ENCODE measurements at places on chromosomes 3 and 15.

DNA sequence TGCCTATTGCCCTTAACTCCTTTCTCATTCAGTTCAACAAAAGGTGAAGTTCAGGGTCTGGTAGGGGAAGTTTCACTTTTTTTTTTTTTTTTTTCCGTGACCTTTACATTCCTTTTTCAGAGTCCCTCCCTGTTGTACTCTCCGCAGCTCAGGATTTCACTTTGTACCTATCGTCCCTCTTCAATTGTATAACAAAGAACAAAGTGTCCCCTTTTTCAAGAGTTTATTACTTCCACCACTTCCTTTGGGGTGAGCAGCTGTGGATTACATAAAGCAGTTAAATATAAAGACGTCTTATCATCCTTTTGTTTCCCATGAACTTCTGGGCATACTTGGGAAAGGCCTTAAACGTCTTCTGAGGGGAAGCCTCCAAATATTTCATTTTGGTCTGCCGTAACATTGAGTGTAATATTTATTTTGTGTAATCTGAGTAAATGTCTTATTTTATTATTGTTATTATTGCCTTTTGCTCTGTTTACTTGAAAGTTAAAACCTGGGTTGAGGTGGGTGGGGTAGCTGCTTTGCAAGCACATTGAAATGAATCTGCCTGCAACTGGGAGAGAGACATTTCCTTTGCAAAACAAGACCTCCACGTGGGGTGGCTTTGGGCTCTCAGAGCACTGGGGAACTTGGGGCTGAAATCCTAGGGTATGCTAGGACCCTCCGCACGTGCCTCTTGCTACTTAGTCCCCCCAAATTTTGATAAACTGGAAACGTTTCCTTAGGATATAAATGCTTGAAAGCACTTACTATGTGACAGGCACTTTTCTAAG lies 169.4 kb downstream of the MCTP2 start:
- DNase-seq: no peak

- no peak for DNase-seq
Measured at GRCh38 chr15:92047900-92048299, 194.4 kb downstream of the SLCO3A1 start.

GRCh38 chr3:38487323-38487722 lies 8.8 kb upstream of the EXOG start:
- no peak for DNase-seq

- no peak for DNase-seq
Measured at GRCh38 chr3:178646186-178646862, 110.1 kb downstream of the KCNMB2 start.

DNA sequence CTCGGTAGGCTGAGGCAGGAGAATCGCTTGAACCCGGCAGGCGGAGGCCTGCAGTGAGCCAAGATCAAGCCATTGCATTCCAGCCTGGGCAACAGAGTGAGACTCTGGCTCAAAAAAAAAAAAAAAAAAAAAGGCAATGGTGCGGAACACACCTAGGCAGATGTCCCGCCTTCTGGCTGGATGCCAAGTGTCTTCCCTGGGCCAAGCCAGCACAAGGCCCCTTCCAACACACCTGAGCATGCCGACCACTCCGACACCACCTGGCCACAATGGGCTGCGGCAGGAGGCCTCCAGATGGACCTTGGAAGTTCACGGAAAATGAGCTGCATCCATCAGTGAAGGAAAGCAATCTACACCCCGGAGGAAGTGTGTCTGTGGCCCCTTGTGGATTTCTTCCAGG lies 19.0 kb downstream of the NUP210 start:
- DNase-seq: no peak

GRCh38 chr3:149623824-149624223 lies 34.0 kb downstream of the WWTR1 start:
- no peak for DNase-seq

- no peak for DNase-seq
Measured at GRCh38 chr3:71407823-71408222, 175.7 kb downstream of the FOXP1 start.

DNA sequence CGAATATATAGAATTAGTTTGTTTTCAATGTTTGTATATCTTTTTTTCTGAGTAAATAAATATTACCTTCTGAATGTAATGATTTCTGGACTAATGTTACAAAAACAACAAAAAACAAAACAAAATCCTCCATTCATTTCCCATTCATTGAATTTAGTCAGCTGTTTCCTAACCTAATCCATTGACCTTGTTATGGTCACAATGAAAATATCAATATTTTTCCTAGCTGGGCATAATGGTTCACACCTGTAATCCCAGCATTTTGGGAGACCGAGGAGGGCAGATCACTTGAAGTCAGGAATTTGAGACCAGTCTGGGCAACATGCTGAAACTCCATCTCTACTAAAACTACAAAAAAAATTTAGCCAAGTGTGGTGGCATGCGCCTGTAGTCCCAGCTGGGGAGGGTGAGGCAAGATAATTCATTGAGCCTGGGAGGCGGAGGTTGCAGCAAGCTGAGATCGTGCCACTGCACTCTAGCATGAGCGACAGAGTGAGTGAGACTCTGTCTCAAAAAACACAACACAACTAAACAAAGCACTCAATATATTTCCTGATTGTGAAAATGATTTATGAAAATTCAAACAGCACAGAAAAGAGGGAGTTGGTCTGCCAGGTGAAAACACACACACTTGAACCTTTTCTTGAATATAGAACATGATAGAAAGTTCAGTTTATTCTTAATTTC lies 23.0 kb upstream of the PLSCR4 start:
- no peak for DNase-seq
